MG63 (cell line): ENCODE measurements at places on chromosomes 7 and 10. TPM values are rescaled to one million over a fixed set of nuclear protein-coding genes. Genes with fewer than 3 reads are reported as not detected.
A peak's percentile ranks its signal among the peaks of the same experiment; 100 is the strongest.

Gene CNNM1
- total RNA-seq = 0.13 TPM in 1 of 2 replicates, not detected in the other

Gene MYH16
- not detected in 2 replicates for total RNA-seq

GRCh38 chr10:1638889-1639419 is 98.4 kb downstream of the ADARB2 start:
- DNase-seq = peak; percentile 66

Gene NPSR1
- total RNA-seq = not detected in 2 replicates

DNA sequence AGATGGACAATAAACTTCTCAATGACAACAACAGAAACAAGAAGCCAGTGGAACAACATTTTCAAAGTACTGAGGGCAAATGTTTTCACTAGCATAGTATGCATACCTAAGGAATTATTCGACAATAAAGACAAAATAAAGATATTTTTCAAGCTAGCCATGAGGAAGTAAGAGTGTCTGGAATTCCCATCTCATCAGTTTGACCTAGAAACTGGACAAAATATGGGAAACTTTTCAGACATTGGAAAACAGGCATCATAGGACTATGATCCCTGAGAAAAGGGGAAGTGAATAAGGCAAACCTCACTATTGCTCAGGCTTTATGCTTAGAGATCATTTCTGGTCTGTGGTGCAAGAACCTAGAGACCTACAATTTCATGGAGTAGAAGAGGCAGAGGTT is 86.3 kb downstream of the OAT start:
- DNase-seq = no peak

DNA sequence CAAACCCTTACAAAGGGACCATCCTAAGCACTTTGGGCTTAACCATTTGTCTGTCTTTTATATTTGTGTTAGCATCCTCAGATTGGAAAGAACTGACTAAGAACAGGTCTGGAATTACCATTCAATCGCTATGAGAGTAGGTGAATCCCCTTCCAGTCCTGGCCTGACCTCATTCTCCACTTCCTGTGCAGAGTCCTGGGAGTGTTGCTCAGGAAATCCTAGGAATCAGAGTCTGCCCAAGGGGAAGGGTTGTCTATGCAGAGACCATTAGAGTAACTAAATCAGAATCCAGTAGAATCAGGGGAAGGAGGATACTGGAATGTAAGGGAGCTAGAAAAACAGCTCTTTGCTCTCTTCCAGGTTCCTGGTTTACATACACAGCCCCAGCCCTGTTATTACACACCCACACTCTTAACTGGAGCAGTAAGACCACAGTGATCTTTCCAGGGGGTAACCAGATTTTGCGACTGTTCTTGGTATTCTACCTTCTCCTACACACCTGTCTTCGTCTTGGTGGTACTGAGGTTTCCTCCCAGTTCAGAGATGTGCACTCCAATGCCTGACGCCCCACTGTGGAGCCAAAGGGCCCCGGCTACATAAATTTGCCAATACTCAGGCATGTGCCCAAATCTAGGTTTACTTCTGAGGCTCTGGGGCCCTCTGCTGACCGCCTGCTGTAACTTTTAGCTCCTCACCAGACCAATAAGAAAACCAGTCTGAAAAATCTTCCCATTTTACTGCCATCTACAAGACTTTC is 103.7 kb downstream of the RNF216 start:
- peak; percentile 47 for DNase-seq

Gene MYL7
- not detected in 2 replicates for total RNA-seq

- DNase-seq = no peak
Measured at GRCh38 chr7:145957160-145957890, 159.3 kb upstream of the CNTNAP2 start.

Gene TAS2R4
- total RNA-seq = not detected in 2 replicates

Gene ELOVL3
- 0.15 TPM in 1 of 2 replicates, not detected in the other for total RNA-seq

GRCh38 chr7:31043051-31043471 is 9.0 kb upstream of the ADCYAP1R1 start:
- no peak for DNase-seq
